ENCODE measurements at places on chromosomes 11 and 22.

GRCh38 chr22:36461665-36462649 lies 19.5 kb downstream of the TXN2 start:
- no peak for DNase-seq

DNA sequence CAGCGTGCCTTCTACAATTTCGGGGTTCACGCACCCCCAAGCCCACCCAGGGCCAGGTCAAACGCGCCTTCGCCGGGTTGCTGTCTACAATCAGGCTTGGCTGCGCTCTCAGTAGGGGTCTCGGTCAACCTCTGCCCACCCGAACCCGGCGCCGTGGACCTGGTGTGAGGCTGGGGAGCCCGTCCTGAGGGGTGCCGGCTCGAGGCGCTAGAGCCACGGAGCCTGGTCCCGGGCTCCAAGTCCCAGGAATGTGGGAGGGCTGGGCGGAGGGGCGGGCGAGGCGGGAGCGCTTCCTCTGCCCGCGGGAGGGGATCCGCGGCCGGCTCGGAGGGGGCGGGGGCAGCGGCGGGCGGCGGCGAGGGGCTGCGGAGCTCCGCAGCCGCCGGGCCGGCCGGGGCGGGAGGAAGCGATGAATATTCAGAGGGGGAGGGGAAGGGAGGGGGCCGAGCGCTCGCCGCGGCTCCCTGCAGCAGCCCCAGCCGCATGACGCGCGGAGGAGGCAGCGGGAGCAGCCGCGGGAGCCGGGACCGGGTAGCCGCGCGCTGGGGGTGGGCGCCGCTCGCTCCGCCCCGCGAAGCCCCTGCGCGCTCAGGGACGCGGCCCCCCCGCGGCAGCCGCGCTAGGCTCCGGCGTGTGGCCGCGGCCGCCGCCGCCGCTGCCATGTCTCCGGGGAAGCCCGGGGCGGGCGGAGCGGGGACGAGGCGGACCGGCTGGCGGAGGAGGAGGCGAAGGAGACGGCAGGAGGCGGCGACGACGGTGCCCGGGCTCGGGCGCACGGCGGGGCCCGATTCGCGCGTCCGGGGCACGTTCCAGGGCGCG lies at the start of gene PTPRJ:
TSS of gene PTPRJ (plus strand) at position 472 of the 819 bp plus-strand sequence. CDS start 354 bp downstream, outside the sequence.
- DNase-seq = peak; percentile 40

GRCh38 chr11:114725623-114726022 lies 47.3 kb downstream of the NXPE2 start:
- DNase-seq = no peak

DNA sequence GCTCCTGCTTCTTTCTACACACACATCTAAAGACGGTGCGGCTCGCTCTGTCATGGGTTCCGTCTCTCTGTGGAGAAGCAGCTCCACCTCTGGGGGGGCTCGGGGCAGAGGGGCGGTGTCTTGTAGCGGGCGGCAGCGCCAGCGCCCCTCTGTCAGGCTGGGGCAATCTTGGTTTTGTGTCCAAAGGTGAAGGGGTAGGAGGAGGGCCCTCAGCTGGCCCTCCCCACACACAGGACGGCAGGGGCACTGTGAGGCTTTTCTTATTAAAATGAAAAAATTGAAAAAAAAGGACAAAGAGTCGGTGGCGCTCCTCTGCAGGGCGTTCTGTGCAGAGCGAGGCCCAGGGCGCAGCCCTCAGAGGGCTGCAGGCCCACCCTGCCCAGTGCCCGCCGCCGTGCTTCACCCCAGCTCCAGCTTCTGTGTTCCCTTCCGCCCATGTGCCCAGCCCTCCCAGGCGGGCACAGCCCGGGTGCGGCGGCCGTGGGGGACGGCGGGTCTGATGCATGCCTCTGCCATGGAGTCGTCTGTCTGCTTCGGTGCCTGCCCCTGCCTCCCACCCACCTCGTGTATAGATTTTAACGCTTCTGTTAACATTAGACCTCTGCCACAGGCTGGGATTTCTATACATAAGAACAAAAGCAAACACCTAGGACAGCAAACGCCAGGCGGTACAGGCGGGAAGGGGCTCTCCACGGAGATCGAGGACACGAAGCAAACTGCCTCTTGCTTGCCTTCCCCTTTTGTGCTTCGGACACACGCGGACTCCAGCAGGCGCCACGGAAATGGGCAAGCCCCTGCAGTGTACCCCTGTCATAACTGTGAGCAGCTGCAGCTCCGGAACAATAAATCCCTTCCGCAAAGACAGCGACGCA lies 24.5 kb downstream of the MOB2 start:
- DNase-seq = no peak

- no peak for DNase-seq
These were observed 17.2 kb downstream of the TESMIN start for GRCh38 chr11:68734111-68734510.

GRCh38 chr11:77046060-77046501 lies 11.9 kb downstream of the B3GNT6 start:
- DNase-seq = no peak

DNA sequence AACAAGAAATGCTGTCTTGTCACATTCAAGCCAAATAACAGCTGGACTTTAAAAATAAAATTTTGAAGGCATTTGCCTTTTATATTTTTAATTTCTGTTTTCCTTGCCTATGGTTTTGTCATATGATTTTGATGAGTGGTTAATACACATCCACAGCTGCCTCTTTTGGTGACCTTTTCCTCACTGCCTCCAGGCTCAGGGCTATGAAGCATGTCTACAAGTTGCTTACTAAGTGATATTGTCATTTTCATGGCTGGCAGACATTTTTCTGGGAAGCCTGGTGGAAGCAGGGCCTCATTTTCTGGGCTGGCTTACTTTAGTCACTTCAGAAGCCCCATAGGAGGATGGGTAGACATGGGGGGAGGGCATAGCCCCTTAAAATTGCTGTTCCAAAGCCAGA lies 344.9 kb downstream of the SOX6 start:
- no peak for DNase-seq

Measured in stimulated activated CD8-positive, alpha-beta memory T cell treated with anti-CD3 and anti-CD28 coated beads, Interleukin-15, amount 100 ng/mL, for 4 hours (primary cell).